ENCODE measurements at places on chromosomes 16 and 17.

DNA sequence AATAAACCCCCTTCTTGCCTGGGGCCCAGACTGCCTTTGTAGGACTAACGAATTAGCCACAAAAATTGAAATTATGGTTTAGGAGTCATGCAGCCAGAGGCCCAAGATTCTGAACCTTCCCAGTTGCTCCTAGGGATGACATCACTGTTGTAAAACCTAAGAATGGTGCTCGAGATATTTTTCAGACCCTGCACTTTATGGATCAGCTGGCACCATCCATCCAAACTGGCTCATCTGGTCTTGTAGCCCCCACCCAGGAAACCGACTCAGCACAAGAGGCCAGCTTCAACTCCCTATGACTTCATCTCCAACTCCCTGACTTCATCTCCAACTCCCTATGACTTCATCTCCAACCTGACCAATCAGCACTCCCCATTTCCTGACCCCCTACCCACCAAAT, 10.9 kb upstream of the EVPL start:
- DNase-seq = no peak

DNA sequence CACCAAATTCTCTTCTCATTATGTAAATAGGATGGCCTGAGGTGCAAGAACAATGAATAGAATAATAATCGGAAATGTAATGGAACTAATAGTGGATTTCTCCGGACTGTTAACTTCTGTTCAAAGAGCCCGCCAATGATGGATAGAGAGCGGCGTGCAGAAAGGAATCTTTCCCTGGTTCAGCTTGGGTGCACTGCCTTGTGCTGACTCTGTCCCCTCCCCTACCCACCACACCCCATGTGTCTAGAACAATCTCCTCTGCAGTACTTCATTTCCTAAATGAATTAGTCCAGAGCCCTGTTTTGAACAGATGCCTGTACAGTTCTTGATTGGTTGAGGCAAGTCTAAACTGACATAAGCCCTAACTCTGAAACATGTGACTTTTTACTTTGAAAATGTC, 125.4 kb downstream of the CDH13 start:
- no peak for DNase-seq

- peak; percentile 80 for DNase-seq
Measured at GRCh38 chr16:22008215-22009059, 526 bp downstream of the MOSMO start.

DNA sequence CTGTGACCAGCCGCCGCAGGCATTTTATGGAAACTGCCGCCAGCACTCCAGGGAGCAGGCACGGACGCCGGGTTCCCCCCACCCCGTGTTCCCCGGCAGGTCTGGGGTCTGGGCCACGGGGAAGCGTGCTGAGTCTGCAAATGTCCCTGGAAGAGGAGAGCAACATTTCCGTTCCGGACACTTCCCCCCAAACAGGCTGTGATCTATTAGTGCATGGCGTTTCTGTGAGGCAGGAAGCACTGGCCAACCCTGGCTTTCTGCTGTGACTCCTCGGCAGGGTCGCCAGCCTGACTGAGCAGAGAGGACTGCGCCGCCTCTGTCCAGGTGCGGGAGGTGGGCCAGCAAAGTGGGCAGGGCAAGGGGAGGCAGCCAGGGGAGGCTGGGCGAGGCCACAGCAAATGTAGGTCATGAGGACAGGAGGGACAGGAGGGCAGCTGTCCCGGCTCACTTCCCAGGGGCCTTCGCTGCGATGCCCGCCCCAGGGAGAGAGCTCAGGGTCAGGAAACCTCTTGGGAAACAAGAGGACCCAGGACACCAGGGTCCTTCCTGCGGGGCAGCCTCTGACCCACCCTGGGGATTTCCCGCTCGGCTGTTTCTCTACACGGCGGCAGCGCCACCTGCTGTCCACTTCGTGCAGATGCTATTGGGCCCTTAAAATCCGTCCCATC, 9.5 kb downstream of the FOXF1 start:
- DNase-seq = peak; percentile 87

DNA sequence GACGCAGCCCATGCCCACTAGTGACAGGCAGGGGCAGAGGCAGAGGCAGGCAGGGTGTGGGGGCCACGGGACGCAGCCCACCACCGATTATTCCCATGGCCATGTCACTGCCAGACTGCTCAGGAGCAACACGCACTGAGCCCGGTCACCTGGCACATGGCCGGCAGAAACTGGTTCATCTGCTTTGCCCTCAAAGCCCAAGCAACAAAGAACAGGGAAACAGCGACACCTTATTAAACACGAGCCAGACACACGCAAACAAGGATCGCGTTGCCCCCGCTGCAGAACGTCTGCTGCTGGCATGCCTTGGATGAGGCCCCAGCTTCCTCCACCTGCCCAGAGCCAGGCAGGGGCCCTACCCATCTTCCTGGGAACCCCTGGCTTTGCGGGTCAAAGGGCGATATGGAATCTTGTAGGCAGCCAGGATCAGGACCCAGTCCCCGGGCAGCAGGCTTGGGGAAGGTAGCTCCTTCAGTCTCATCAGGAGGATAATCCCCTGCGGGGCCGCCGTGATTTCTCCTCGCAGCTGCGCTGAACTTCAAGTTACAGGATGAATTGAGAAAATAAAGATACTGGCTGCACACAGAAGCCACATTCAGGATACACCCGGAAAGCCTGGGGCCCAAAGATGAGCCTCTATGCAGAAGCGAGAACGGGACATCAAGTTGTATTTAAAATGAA, 4.8 kb downstream of the TBC1D16 start:
- no peak for DNase-seq

GRCh38 chr17:60874772-60875171, 197.1 kb downstream of the BCAS3 start:
- no peak for DNase-seq

GRCh38 chr17:15278380-15278779, 13.3 kb upstream of the PMP22 start:
- DNase-seq = peak; percentile 58

DNA sequence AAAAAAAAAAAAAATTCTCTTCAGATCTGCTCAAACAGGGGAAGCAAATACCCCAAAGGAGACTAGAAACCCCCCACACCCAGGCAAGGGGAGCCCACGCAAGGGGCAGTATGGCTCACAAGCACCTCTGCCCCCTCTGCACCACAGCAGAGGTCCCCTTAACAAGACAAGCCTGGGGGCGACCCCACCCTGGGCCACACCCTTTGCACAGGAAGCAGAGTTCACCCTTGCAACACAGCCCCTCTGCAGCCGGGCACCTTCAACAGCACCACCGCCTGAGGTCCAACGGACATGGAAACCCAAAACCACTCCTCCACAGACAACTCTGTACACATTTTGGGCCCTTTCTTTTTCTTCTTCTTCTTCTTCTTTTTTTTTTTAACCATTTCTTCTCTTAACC, 12.8 kb downstream of the AXIN1 start:
- no peak for DNase-seq

DNA sequence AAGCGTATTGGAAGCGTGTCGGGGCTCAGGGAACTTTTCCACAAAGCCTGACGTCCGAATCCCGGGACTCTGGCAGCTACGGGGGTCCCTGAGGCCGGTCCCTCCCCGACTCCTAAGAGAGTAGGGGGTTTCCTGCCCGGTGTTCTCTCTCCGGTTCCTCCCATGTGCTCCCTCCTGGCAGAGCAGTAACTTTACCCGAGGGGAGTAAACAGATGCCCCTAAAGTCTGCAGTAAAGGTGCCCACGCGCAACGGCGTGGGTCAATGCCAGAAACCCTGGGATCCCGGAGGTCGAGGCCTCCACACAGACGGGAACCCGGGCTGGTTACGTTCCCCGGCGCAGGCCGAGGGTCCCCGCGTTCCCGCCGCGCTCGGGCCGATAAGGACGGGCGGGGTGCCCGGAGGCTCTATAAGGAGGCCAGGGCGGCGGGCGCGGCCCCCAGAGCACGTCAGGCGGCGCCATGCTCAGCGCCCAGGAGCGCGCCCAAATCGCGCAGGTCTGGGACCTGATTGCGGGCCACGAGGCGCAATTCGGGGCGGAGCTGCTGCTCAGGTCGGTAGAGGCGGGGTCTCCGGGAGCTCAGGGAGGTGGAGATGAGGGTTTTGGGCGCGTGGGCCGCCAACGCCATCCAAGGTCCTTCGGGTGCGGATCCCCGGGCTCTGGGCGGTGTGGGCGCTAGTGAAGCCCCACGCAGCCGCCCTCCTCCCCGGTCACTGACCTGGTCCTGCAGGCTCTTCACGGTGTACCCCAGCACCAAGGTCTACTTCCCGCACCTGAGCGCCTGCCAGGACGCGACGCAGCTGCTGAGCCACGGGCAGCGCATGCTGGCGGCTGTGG, at the start of gene HBM:
Gene HBM, plus strand, starts transcription at position 440 of the 836 bp plus-strand sequence. Its CDS starts 20 bp downstream, at position 460.
- peak; percentile 54 for DNase-seq

- DNase-seq = peak; percentile 35
Measured at GRCh38 chr16:57865746-57866528, 63.6 kb upstream of the KIFC3 start.

DNA sequence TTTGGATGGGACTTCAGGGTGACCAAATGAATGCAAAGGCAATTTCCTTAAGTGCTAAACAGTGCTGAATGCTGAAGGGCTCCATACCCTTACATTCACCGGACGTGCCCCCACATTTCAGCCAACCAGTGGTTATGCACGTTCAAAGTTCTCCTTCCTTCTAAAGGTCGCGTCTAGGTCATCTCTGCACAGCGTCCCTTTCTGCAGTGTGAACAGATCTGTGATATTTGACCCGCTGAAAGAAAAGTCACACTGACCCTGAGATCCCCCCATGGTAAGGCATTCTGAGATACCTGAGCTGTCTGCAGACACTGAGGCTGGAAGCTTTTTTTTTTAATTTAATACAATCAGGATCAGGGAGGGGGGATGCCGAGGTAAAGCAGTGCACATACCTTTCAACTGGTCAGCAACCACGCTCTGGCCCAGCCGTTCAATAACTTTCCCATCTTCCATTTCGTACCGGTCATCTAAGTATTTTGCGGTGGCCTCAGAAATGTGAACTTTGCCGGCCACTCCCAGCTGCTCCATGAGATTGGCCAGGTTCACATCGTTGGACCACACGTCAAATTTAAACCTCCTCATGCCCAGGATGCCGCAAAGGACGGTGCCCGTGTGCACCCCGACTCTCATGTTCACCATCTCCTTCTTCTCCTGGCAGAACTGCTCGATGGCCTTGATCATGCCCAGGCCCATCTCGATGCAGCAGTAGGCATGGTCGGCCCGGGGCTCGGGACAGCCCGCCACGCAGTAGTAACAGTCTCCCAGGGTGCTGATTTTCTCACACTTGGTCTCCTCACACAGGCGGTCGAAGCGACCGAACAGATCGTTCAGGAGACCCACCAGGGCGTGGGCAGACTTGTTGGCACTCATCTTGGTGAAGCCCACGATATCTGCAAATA, 2.6 kb downstream of the ADCY9 start:
- no peak for DNase-seq

- DNase-seq = no peak
Measured at GRCh38 chr16:79613009-79613408, 12.5 kb upstream of the MAF start.

DNA sequence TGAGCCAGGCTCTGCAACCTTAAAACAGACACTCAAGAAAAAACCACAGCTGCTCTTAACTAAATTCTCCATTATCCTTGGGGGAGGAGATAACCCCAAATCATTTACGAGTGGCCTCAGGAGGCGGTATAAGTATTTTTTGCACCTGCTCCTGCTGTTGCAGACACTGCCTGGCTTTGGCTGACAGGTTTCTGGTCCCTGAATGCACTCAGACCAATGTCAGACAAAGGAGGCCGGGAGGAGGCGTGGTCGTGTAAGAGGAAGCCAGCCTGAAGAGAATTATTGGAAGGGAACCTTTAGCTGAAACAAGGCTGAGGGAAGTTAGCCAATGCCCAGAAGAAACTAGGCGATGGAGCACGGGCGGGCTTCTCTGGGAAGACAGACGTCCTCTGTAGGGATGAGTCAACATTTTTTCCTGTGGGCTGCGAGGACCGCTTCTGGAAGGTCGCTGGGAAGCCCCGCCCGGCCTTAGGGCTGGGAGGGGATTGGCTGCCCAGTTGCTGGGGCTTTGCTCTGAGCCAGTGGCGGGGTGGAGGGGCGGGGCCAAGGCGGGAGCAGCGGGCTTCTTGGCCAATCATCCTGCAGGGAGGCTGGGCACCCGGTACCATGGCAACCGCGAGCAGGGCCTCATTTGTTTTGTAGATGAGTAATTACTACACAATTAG, 82.3 kb downstream of the CCDC182 start:
- DNase-seq = peak; percentile 100

DNA sequence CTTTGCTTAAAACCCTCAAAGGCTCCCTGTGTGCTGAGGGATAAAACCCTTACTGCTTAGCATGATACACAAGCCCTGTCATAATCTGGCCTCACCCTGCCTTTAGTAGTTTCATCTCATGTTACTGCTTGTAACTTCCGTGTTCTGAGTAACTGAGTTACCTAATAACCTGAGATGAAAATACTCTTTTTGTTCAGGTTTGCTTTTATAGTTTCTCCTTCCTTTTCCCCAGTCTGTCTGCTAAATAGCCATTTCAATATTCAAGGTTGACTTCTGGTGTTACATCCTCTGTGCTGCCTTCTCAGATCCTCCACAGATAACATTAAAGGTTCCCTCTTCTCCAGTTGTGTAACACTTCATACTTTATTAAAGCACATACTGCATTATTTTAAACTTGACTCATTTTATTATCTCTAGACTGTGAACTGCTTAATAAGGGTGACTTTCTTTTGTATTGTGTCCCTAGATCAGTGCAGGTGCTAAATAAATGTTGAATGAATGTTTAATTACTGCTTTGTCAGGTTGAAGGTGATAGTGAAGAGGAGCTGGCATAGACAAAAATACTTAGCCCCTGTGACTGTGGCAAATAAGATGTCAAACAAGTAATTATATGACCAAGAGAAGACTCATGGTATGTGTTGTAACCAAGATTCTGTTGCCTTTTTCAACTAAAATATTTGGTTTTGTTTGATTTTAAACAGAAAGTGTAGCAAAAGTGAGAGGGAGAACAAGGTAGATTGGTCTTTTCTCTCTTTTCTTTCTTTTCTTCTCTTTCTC, 47.8 kb downstream of the NFAT5 start:
- no peak for DNase-seq

DNA sequence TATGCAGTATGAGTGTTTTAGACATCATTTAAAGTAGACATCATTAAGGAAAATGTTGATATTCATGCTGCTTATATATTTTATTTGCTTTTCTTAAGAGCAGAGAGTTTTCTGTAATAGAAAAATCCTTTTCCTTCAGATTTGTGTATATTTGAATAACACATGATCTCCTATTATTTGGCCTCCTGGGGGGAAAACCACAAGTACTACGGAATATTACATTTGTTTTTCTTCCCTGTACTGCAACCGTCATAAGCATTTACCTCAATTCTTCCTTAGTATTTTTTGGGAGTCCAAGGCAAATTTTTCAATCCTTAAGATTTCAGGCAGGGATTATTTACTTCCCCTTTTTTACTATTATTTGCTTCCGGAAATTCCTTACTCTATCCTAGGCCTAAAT, 6.0 kb downstream of the RSPRY1 start:
- DNase-seq = no peak
